Uterus (tissue), 4 donors: ENCODE measurements at places on chromosomes 3 and 15. TPM values are rescaled to one million over a fixed set of nuclear protein-coding genes. Genes with fewer than 3 reads are reported as not detected.

Gene CCR5
- total RNA-seq: 0.41 TPM

Gene GRAMD1C
- total RNA-seq: 16.6 TPM

Gene SAXO2
- 10.2 TPM for total RNA-seq

Gene PTH1R
- total RNA-seq: 13.2 TPM

Gene NANOGP8
- total RNA-seq: not detected

Gene KBTBD12
- total RNA-seq: 0.59 TPM

Gene ZKSCAN7
- 7.2 TPM for total RNA-seq

Gene GOLGA8Q
- 5.2 TPM for total RNA-seq

Gene COL6A5
- 1.7 TPM for total RNA-seq

Gene WNT7A
- 0.21 TPM for total RNA-seq

Gene XYLB
- total RNA-seq: 0.26 TPM

Gene SOX14
- not detected for total RNA-seq

Gene NEO1
- 19.7 TPM for total RNA-seq

Gene ZNF35
- total RNA-seq: 22.9 TPM

Gene SLC12A8
- total RNA-seq: 0.26 TPM

Gene NUTM1
- not detected for total RNA-seq

Gene DNAH12
- total RNA-seq: 4.4 TPM

Gene GPR149
- not detected for total RNA-seq

Gene ISLR
- total RNA-seq: 170 TPM

Gene RBPMS2
- total RNA-seq: 7.9 TPM

Gene FHIT
- total RNA-seq: 1.3 TPM

Gene ARPP21
- not detected for total RNA-seq
